Effector CD8-positive, alpha-beta T cell (primary cell): ENCODE measurements at places on chromosomes 16 and 17.

DNA sequence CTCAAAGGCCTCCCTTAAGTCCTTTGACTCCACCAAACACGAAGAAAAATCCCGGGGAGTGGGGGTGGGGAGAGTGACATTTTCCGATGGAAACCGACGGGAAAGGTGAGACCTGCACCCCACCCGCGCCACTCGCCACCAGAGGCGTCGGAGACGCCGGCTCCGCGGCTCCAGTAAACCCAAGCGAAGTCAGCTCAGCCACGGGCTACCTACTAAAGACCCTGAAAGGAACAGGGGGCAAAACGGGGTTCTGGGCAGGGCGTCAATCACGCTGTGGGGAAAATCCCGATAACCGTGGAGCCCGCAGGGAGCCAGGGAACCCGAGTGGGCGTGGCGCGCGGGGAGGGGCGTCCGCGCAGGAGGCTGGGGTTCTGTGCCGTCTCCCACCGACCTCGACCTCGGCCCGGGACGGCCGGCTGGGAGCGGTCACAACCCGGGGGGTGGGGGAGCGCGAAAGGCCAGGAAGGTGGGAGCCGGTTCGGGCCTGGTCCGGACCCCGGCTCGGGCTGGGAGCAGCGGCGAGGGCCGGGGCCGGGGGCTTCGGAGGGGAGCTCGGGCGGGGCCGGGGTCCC lies 565 bp downstream of the WDR45B start:
- DNase-seq: peak; percentile 60

- no peak for DNase-seq
These were observed 64.9 kb downstream of the CYB561 start for GRCh38 chr17:63381101-63381729.

DNA sequence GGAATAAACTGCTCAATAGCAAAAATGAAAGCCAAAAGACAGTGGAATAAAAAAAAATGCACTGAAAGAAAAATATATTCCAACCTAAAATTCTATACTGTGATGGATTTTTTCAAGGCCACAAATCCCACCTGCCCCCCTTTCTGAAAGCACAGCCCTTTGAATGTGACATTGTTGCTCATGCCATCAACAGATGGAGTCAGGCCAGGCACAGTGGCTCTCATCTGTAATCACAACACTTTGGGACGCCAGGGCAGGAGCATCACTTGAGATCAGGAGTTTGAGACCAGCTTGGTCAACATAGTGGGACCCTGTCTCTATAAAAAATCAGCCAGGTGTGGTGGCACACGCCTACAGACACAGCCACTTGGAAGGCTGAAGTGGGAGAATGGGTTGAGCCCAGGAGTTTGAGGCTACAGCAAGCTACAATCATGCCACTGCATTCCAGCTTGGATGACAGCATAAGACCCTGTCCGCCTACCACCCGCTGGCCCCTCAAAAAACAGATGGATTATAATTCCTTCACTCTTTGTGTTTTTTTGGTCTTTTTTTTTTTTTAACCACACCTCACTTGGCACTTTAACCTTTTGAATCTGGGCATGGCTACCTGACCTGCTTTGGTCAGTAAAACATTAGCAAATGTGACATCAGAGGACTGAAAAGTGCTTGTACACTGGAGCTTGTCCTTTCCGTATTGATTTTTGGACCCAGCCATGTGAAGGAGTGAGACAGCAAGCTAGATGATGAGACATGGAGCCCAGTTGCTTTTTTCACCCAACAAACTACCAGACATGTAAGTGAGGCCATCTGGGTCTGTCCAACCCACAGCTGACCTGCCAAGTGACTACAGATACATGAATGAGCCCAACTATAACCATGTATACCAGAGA lies 36.3 kb downstream of the GLG1 start:
- no peak for DNase-seq

DNA sequence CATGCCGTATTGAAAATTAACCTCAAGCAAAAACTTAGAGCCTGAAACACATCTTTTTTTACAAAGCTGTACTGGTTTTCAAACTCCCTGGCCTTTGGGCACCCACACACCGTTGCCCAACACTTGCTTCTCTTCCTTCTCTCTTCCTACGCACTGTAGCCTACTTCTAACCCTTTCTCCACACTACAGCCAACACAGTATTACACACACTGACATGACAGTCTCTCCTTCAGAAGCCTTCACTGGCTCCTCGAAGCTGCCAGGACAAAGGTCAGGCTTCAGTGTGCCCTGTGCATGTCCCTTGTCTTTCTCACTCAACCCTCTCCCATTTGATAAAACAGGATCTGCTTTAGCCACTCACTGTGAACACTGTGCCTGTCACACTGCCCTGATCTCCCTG lies 8.0 kb downstream of the FANCA start:
- DNase-seq: no peak
